Stimulated activated CD4-positive, alpha-beta T cell treated with anti-CD3 and anti-CD28 coated beads, Interleukin-1b, Interleukin-23, amount 100 ng/mL, for 1 hour (primary cell): ENCODE measurements at places on chromosomes 7 and 10.

- DNase-seq: no peak
Measured at GRCh38 chr7:13099154-13099795, 411.8 kb downstream of the ARL4A start.

- no peak for DNase-seq
Measured at GRCh38 chr7:73823873-73824592, 6.8 kb upstream of the CLDN4 start.

DNA sequence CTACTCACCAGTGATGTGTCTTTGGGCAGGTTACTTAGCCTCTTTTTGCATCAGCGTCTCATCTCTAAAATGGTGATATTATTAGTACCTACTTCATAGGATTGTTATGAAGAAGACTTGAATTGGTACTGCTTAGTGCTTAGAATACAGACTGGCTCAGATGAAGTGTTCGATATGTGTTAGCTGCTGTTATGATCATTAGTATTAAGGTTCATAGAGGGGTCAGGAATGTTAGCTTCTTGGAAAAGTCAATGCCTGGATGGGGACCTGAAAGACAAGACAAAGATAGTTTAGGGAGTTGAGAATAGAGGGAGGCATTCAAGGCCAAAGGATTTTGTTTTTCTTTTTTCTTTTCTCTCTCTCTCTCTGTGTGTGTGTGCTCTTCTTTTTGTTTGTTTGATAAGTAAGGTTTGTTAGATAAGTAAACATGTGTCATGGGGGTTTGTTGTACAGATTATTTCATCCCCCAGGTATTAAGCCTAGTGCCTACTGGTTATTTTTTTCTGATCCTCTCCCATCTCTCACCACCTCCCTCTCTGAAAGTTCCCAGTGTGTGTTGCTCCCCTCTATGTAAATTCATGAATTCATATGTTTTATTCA lies 63.3 kb downstream of the MDFIC start:
- no peak for DNase-seq

DNA sequence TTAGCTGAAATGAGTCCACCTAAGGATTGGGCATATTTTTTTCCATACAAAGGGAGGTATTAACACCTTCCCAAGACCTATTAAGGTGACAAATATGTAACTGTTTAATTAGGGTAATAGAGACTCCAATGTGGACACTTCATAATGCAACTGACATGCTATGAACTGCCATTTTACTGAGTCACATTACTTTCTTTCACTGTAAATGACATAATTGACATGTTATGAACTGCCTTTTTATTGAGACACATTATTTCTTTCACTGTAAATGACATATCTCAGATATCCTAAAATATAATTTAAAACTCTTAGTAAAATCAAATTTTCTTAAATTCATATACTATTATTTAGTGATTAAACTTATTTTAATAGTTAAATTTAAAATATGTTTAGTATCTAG lies 528.8 kb upstream of the PCDH15 start:
- no peak for DNase-seq

DNA sequence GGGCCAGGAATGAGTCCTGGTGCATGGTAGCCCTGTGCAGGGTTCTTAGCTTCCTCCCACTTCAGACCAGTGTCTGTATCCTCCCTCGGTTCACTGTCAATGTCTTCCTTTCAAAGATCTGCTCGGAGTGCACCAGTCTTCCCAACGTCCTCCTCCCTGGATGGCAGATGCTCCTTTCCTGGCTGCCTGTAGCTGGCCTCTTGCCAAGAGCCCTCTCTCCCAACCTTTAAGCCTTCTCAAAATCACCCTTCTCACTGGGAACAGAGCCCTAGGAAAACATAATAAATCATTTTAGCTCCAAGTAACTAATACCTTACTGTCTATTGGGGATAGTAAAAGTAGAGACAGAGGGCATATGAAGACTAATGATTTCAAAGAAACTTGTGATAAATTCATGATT lies 490.6 kb downstream of the CCSER2 start:
- no peak for DNase-seq

- no peak for DNase-seq
Measured at GRCh38 chr7:8597565-8597964, 164.2 kb downstream of the NXPH1 start.

DNA sequence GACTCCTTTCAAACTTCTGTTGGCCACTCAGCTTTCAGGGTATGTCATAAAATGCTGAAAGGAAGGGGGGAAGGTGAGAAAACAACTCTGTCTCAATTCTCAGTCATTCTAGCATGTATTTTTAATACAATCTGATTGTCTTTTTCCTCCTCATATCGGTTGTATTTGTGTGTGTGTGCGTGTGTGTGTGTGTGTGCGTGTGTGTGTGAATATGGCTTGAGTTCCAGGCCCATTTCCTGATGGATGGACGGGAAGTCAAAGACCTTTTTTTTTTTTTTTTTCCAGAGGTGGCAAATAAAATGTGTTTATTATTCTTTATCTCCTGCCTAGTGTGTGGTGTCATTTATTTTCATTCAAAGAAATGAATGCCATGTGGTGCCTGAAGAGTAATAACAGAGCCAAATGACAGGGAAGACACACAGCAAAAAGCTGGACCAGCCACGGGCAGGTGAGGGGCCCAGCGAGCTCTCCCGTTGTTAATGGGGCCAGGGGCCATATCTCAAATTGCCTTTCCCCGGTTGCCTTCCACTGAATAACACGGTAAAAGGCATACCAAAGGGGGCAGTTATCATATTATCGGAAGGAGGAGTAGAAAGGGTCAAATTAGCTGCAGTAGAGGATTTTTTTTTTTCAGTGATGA lies 3.1 kb upstream of the PLXNA4 start:
- no peak for DNase-seq

DNA sequence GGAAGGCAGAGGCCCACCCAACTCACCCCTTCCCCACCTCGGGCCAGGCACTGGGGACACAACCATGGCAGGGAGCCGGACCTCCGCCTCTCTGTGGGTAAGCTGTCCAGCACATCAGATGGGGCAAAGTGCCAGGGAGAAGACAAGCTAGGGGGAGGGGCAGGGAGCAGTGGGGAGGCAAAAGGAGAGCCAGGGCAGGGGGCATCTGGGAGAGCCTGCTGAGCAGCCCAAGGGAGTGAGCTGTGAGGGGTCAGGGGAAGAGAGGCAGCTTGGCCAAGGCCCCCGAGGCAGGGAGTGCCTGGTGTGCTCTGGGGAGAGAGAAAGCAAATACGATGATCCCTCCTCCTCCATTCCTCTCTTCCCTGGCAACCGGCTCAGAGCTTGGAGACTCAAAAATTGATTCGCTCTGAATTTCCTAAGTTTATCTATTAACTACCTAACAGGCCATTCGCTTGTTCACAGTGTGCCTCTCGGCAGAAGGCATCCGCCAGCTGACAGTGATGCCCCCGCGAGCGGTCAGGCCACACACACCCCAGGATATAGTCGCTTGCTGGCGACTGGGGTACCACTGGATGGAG lies 4.5 kb downstream of the CAMK2B start:
- no peak for DNase-seq

DNA sequence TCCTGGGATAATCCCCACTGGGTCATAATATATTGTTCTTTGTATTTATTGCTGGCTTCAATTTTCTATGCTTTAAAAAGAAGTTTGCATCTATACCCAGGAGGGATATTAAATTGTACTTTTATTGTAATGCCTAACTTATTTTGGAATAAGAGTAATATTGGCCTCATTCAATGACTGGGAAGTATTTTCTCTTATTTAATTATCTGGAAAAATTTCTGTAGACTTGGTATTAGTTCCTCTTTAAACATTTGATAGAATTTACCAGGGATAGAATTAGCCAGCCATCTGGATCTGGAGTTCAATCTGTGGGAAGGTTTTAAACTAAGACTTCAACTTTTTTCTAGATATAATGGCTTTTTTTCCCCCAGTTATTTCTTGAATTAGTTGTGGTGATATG lies 115.2 kb upstream of the ZNF32 start:
- DNase-seq: no peak

DNA sequence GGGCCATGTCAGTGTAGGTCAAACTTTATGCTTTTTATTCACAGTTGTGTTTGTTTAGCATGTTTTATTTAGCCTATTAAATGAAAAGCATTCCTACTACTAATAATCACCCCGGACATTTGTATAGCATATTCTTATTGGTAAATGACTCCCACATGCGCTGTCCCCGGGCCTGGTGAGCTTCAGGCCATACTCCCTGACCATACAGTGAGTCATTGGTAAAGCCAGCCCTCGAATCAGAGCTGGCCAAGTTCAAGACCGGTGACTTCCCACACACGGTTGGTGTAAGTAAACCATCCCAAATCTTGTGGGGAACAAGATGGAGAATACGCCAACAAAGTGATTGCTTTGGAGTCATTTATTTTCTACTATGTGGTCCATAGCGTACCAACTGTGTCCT lies 238.7 kb upstream of the TCF7L2 start:
- no peak for DNase-seq

DNA sequence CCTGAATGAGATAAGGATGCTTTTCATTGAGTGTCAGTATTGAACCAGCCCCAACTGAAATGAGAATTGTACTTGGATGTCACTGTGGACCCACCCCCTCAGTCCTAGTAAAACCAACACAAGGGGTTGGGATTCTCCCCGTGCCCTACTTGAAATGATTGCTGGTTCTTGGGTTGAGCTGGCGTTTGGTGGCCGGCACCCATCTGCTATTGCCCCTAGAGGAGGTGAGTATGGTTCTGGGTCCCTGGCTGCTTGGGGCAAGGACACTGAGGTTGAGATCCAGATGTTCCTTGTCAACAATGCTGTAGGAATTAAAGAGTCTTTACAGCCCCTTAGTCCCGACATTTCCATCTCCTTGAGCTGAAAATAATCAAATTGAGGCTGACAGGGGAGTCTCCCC lies 170.0 kb upstream of the ZNF32 start:
- no peak for DNase-seq

- no peak for DNase-seq
Measured at GRCh38 chr7:147496209-147496608, 1094.4 kb upstream of the C7orf33 start.

DNA sequence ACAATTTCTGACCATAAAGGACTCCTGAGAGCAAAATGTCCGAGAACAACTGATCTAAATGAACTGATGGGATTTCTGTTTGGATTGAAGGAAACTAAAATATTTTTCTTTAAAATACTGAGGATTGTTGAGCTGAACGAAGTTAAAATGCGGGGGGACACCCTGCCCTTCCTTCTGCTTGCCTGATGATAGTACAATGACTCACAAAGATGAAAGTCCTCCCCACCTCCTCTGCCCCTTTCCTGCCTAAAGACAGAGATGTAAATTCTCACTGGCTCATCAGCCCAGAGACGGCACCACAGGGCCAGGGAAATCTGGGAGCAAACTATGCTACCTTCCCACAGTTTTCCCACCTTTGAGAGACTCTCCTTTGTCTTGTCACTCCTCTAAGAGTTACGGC lies 180.6 kb downstream of the PHTF2 start:
- no peak for DNase-seq

DNA sequence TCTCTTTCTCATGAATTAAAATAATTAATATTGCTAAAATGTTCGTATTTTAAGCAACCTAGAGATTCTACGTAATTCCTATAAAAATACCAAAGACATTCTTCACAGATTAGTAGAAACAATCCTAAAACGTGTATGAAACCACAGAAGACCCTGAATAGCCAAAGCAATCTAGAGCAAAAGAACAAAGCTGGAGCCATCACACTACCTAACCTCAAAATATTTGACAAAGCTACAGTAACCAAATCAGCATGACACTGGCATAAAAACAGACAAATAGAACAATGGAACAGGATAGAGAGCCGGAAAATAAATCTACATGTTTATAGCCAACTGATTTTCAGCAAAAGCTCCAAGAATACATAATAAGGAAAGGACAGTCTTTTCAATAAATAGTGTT lies 105.5 kb upstream of the PTN start:
- no peak for DNase-seq

GRCh38 chr7:112495810-112496462 lies 15.1 kb downstream of the LSMEM1 start:
- DNase-seq: no peak

DNA sequence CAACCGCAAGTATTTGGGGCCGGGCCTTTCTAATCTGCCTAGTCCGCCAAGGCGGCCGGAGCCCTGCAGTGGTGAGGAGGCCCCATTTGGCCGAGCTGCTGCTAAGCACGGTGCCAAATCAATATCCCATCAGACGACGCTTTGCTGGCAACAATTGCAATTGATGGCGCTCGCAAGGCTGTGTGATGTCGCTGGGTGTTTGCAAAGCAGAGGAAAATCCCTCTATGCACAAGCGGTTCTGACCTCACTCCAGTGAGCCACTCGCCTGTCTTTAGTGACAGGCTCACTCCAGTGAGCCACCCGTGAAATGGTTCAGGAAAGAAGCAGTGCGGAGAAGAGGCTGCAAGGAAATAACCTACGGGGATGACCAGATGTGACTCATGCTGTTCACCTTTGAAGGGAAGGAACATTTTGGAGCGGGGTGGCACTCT lies 18.3 kb upstream of the PDE1C start:
- DNase-seq: no peak
